ENCODE measurements at places on chromosomes 2 and 18.

DNA sequence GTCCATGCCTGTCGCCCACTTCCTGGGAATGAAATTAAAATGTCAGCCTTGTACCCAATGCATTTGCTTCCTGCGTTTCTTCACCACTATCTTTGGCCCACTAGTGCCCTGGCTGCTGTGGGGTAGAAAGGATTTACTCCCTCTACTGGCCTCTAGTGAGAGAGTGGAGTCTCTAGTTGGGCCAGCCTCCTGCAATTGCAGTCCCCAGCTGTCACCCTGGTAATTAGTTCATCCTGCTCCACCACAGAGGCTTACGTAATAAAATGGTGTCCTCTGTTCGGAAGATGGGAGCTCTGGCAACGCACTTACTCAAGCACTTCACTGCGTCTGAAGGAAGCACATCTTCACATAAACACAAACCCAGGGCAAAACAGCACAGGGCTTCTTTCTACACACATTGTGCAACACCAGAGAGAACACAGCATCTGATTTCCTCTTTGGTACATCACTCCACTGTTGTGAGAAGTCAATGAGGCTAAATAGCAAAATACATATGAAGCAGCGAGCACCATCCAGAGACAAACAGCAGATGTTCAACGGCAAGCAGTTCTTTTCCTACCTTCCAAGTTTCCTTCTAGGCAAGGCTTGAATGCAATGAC, 274.6 kb downstream of the LRATD1 start:
- H3K4me3 ChIP-seq, result no peak overlapping the region
- DNase-seq, result no peak
- H3K36me3 ChIP-seq, result no peaks in the 10 kb centered on the region

- peaks cover 3% of the 10 kb centered on the region for H3K27me3 ChIP-seq
- H3K36me3 ChIP-seq, result no peaks in the 10 kb centered on the region
- no peak overlapping the region for H3K27ac ChIP-seq
- no peak overlapping the region for H3K4me3 ChIP-seq
- no peak for DNase-seq
Measured at GRCh38 chr18:54852780-54853675, 24.8 kb downstream of the RAB27B start.

- no peaks in the 10 kb centered on the region for H3K4me1 ChIP-seq
- H3K4me3 ChIP-seq, result no peak overlapping the region
- no peak for DNase-seq
- H3K27ac ChIP-seq, result no peak overlapping the region
- no peaks in the 10 kb centered on the region for H3K27me3 ChIP-seq
- H3K36me3 ChIP-seq, result peaks cover 4% of the 10 kb centered on the region
Measured at GRCh38 chr2:101026923-101027469, 24.9 kb downstream of the RPL31 start.

DNA sequence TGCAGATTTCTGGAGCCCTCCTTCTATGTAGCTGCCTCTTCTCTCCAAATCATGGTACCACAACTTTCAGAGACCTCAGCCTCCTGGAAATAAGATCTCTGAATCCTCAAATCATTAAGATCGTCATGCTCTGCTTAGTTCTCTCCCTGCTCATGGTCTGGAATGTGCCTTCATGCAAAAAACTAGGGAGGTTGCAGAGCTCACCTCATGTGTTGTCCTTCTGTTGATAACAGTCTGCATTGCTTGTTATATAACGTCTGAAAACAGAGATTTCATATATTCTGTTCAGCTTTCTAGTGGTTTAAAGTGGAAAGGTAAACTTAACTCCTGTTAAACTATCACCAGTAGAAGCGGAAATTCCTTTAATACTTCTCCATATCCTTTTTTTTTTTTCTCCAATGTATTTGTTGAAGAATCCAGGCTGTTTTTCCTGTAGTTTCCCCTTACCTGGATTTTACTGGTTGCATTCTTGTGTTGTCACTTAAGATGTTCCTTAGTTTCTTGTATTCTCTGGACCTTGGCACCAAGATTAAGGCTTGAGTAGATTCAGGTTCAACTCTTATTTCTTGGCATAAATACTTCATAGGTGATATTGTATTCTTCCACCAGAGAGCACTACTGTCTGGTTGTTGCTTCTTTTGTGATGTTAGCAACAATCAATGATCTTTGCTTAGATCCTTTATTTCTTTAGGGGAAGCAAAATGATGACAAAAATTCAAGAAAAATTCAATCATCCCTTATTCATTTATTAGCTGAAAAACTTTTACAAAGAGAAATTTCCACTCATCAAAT, 211.3 kb downstream of the LOXHD1 start:
- no peak for DNase-seq
- H3K4me3 ChIP-seq, result no peak overlapping the region
- no peak overlapping the region for H3K27ac ChIP-seq
- H3K36me3 ChIP-seq, result no peaks in the 10 kb centered on the region

DNA sequence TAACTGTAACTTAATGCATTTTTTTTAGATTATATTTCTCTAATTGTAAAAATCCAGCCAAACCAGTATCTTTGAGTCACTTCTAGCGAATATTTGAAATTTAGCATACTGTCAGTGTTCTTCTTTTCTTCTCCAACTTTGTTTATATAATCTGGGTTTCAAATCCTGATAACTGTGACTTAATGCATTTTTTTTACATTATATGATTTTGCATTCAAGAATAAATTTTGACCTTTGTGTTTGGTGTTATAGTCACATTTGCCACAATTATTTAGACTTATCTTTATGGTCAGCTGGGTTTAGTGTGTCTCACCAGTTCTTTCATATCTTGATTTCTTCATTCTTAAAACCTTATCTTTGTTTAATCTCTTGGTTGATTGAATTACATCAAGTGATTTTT, 345.7 kb downstream of the SLC4A3 start:
- DNase-seq, result no peak
- no peaks in the 10 kb centered on the region for H3K36me3 ChIP-seq
- H3K4me3 ChIP-seq, result no peak overlapping the region
- H3K27me3 ChIP-seq, result no peaks in the 10 kb centered on the region
- no peak overlapping the region for H3K27ac ChIP-seq

DNA sequence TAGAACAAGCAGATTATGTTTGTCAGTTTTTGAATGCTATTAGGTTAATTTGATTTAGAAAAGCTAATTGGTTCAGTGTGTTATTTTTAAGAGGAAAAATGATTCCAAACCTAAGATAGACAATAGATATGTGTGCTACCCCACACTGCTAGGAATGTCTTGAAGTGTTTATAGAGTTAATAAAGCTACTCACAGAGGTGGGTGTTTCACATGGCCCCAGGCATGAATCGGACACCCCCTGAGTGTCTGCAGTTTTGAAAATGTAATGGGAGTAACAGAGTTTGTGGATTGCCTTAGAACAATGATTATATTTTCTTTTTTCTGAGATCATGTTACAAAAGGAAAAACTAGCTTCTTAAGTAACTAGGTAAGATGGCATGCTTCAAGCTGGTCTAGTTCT, 348.3 kb downstream of the ADCYAP1 start:
- no peaks in the 10 kb centered on the region for H3K27me3 ChIP-seq
- no peaks in the 10 kb centered on the region for H3K4me1 ChIP-seq
- no peaks in the 10 kb centered on the region for H3K36me3 ChIP-seq

GRCh38 chr18:69383186-69383585, 17.5 kb upstream of the DOK6 start:
- no peak overlapping the region for H3K27ac ChIP-seq
- H3K4me1 ChIP-seq, result no peaks in the 10 kb centered on the region
- DNase-seq, result no peak
- no peak overlapping the region for H3K4me3 ChIP-seq
- peaks cover 3% of the 10 kb centered on the region for H3K27me3 ChIP-seq

DNA sequence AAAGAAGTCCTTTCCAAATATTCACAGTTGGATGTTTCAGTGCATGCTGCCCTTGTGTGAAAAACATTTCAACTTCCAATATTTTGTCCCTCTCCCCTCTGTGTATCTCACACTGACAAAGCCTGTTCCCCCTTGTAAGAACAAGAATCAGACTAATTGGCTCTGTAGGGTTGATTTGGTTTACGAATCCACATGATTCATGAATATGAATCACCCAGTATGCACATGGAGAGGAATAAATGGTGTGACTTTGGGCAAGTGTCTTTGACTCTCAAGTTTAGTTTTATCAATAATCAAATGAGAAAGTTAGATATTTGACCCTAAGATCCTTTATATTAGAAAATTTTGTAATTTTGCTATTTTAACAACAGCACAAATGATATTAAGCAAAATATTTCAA, 9.3 kb upstream of the CDH20 start:
- no peak overlapping the region for H3K27ac ChIP-seq
- no peaks in the 10 kb centered on the region for H3K27me3 ChIP-seq
- H3K36me3 ChIP-seq, result no peaks in the 10 kb centered on the region
- no peaks in the 10 kb centered on the region for H3K4me1 ChIP-seq
- H3K4me3 ChIP-seq, result no peak overlapping the region

DNA sequence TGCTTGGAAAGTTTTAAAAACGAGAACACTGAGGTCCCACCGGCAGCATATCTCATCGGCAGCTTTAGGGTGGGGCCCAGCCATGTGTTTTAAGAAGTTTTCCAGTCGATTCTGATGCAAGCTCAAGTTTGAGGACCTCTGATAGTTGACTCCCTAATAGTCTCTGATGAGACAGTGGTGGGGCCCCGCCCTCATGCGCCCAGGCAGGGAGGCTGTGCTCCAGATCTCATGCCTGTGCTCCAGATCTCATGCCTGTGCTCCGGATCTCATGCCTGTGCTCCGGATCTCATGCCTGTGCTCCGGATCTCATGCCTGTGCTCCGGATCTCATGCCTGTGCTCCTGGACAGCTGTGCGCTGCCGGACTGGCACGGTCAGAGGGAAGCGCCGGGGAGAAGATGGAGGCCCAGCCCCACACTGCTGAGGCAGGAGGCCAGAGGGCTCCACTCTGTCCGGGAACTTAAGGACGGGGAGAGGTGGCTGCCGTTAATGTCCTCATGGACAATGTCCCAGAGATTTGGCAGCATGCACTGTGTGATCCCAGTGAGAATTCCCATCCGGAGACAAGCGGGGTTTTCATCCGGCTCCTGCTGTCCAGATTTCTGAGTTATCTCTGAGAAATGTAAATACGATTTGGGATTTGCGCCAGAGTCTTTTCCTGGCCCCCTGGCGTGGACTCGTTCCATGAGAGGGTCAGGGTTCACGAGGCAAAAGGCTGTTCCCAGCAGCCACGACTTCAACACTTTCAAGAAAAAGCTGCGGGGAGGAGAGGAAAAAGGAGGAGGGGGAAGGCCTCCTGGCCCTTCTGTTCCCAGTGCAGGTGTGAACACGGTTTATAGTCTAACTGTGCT, 9.4 kb upstream of the COLEC11 start:
- no peak overlapping the region for H3K4me3 ChIP-seq
- H3K27me3 ChIP-seq, result no peaks in the 10 kb centered on the region
- peaks cover 33% of the 10 kb centered on the region for H3K36me3 ChIP-seq
- H3K27ac ChIP-seq, result no peak overlapping the region
- DNase-seq, result no peak

DNA sequence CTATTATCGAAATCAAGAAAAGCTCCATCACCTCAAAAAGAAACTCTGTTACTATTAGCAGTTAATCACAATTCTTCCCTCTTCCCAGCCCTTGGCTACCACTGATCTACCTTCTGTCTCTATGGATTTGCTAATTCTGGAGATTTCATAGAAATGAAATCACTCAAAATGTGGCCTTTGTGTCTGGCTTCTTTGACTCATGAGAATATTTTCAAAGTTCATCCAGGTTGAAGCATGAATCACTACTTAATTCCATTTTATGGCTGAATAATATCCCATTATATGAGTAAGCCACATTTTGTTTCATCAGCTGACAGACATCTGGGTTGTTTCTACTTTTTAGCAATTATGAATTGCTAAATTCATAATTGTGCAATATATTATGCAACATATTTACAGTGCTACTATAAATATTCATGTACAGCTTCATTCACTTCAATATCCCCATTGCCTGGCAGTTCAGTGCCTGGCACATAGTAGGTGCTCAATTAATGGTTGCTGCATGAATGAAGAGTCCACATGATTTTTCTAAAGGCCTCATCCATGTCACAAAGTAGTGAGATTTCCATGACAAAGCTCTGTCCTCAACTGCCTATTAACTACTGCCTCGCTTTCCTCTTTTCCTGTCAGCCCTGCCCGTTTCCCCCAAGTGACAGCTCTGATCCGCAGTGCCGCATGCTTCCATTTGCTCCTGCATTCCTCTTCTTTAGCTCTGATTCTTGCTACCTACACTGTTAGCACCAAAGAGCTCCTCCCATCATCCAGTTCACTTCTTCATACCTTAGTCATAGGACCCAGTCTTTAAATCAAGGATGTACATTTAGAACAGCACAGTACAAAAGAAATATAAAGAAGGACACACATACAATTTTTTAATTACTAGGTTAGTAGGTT, 32.8 kb downstream of the CCDC93 start:
- peaks cover 36% of the 10 kb centered on the region for H3K36me3 ChIP-seq
- H3K4me3 ChIP-seq, result no peak overlapping the region
- peaks cover 6% of the 10 kb centered on the region for H3K4me1 ChIP-seq
- H3K27ac ChIP-seq, result no peak overlapping the region

DNA sequence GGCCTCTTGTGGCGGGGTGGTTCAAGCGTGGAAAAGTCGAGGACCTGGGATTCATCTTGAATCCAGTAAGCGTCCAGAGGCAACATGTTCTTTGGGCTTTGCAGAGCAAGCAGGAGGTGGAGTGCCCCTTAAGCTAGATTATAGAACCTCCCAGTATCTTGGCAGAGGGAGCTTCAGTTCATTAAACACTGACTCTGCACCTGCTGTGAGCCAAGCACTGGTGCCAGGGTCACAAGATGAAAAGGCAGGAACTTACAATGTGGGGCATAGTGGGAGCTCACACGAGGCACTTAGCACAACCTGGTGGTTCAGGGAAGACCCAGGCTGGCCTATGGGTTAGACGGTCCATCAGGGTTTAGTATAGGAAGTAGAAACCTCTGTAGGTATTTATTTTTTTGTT, 7.4 kb upstream of the FZD5 start:
- H3K27me3 ChIP-seq, result peaks cover 15% of the 10 kb centered on the region
- no peaks in the 10 kb centered on the region for H3K36me3 ChIP-seq
- no peak for DNase-seq

DNA sequence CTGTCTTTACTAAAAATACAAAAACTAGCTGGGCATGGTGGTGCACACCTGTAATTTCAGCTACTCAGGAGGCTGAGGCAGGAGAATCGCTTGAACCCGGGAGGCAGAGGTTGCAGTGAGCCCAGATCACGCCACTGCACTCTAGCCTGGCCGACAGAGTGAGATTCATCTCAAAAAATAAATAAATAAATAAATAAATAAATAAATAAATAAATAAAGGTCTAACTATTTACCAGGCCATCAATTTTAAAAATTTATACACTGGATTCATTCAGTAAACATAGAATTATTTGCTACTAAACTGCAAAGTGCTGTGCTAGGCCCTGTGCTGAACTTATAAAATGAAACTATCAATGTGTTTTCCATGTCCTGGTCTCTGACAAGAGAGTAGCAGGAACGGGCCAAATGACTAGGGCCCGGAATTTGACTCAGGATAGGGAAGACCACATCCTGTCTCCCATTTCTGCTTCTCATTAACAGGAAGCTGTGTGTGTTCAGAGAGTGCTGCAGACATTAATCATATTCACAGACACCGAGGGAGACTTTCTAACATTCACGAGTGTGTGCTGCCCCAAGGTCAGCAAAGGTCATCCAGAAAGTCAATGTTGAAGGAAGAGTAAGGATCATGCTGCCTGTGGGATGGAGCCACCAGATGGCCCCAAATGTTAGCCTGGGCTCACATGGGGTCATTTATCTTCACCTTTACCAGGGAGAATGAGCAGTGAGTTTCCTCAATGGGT, 95.8 kb downstream of the SPP2 start:
- H3K27me3 ChIP-seq, result no peaks in the 10 kb centered on the region
- H3K27ac ChIP-seq, result peak overlapping the region; percentile 70
- DNase-seq, result no peak
- H3K36me3 ChIP-seq, result no peaks in the 10 kb centered on the region
- peak overlapping the region; percentile 44 for H3K4me3 ChIP-seq

Data from activated CD4-positive, alpha-beta T cell treated with anti-CD3 and anti-CD28 coated beads, Interleukin-2, amount 10 ng/mL, durations not matched to agents 24 days and 14 days (primary cell).